ENCODE measurements at places on chromosomes 3 and 15. TPM values are rescaled to one million over a fixed set of nuclear protein-coding genes. Genes with fewer than 3 reads are reported as not detected.

Gene ZBBX
- not detected for total RNA-seq

Gene LMAN1L
- total RNA-seq = not detected

Gene THSD4
- total RNA-seq = 33.9 TPM

Gene CCR2
- total RNA-seq = not detected

DNA sequence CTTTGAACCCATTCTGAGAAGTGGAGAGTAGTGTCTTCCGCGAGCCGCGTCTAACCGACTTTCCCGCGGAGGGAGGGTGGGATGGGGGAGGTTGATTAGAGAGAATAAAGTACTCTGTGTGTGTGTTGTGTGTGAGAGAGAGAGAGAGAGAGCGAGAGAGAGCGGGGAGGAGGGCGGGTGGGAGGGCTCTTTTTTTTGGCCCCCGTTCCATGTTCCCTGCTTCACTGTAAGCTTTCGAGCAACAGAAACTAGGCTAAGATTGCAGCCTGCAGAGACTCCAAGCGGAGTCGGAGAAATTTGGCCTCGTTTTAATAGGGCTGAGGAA, 1.6 kb upstream of the MEIS2 start:
- DNase-seq = peak; percentile 34
- H3K27ac ChIP-seq = peak overlapping the region; percentile 98
- peak overlapping the region; percentile 98 for H3K4me3 ChIP-seq
- H3K4me1 ChIP-seq = peaks cover 41% of the 10 kb centered on the region
- peaks cover 27% of the 10 kb centered on the region for H3K36me3 ChIP-seq
- peaks cover 17% of the 10 kb centered on the region for H3K27me3 ChIP-seq

DNA sequence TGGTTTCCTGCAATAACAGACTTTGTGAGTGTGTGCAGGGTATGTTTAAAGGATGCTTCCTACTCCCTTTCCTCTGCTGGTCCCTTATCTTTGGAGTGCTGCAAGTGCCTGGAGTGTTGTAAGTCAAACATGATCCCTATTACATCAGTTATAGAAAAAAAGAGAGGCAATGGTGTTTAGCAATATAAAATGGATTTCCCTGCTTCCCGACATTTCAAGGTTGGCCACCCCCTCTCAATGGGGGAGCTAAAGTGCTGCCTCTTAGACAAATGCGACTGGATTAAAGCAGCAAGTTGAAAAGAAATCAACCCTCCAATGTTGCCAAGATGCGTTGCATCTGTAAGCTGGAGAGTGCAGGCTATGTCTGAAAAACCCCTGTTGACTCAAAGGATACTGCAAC, 203.1 kb upstream of the WNT5A start:
- H3K27me3 ChIP-seq = peaks cover 12% of the 10 kb centered on the region
- no peak for DNase-seq
- no peak overlapping the region for H3K4me3 ChIP-seq
- H3K27ac ChIP-seq = no peak overlapping the region
- peaks cover 33% of the 10 kb centered on the region for H3K4me1 ChIP-seq

GRCh38 chr3:150097588-150097890, 126.8 kb upstream of the PFN2 start:
- H3K36me3 ChIP-seq = peaks cover 14% of the 10 kb centered on the region
- H3K27ac ChIP-seq = peak overlapping the region; percentile 36
- peak overlapping the region; percentile 11 for H3K4me3 ChIP-seq
- DNase-seq = peak; percentile 43
- peaks cover 39% of the 10 kb centered on the region for H3K4me1 ChIP-seq

- peaks cover 1% of the 10 kb centered on the region for H3K27me3 ChIP-seq
- no peak overlapping the region for H3K27ac ChIP-seq
- H3K4me1 ChIP-seq = peaks cover 14% of the 10 kb centered on the region
- no peak for DNase-seq
Measured at GRCh38 chr15:50377867-50378751, 23.1 kb upstream of the GABPB1 start.

- no peaks in the 10 kb centered on the region for H3K27me3 ChIP-seq
- H3K36me3 ChIP-seq = peaks cover 15% of the 10 kb centered on the region
- H3K27ac ChIP-seq = no peak overlapping the region
- H3K4me1 ChIP-seq = peaks cover 34% of the 10 kb centered on the region
- H3K4me3 ChIP-seq = no peak overlapping the region
Measured at GRCh38 chr3:177483182-177483967, 286.1 kb upstream of the TBL1XR1 start.

DNA sequence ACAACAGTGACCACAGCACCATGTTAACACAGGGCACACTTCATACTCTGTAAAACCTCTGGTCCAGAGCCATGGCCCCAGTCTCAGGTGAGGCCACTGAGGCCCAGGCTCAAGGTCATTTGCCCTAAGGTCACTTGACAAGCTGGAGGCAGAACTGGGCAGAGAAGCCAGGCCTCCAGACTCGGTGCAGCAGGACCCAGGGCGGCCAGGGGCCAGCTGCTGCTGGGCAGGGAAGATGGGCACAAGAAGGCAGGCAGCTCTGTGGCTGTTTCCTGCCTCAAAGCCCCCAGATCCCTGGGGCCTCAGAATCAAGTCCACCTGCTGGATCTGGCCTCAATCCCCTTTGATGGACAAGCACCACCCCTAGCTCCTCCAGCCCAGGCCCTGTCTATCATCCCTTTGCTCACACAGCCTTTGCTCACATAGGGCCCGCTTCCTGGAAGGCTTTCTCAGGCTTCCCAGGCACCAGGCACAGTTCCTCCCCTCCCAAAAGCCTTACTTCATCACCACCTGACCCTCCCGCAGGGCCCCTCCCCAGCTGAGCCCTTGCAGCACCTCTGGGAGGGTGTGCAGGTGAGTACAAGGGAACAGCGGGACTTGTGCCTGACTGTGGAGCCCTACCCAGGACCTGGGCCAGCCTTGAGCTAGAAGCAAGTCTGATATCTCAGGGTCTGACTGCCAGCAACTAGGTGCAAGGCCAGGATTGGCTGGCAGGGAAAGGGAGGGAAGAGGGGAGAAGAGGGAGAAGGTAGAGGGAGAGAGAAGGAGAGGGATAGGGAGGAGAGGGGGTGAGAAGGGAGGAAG, 38.0 kb upstream of the LINGO1 start:
- H3K4me1 ChIP-seq = no peaks in the 10 kb centered on the region
- H3K27ac ChIP-seq = no peak overlapping the region
- H3K36me3 ChIP-seq = no peaks in the 10 kb centered on the region
- peaks cover 41% of the 10 kb centered on the region for H3K27me3 ChIP-seq
- H3K4me3 ChIP-seq = no peak overlapping the region

DNA sequence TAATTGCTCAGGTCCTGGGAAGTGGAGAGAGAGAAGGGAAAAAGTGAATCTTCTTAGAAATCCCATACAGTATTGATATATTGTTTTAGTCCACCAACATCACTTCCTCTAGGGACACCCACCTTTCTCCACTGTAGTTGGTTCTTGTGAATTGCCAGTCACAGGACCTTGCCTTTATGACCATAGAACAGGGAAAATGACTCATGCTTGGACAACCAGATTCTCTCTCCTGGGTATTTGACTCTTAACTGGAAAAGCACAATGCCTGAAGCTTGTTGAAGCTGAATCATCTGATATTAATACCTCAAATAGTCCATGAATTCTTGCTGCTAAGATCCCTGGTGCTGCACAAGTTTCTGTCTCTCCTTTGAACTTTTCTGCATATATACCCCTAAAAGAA, 32.5 kb upstream of the DCLK3 start:
- H3K27ac ChIP-seq = no peak overlapping the region
- no peaks in the 10 kb centered on the region for H3K36me3 ChIP-seq
- no peaks in the 10 kb centered on the region for H3K4me1 ChIP-seq
- DNase-seq = peak; percentile 31
- peaks cover 9% of the 10 kb centered on the region for H3K27me3 ChIP-seq

DNA sequence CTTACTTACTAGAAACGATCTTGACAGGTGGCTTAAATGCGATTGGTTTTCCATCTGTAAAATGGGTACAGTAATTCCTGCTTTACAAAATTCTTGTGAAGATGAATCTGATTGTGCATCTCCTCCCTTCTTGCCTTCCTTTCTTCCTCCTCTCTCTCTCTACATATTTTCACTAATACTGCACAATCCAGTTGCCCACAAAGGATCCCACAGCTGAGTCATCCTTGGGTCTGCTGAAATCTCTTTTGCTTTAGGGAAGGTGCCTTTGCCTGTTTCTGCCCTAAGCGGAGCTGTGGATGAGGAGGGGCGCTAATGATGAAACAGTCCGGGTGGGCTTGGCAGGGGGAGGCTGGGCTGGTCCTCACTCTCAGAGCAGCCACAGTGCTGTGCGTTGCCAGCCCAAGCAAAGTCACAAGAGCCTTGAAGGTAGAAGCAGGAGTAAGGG, 46.1 kb downstream of the AMOTL2 start:
- peak overlapping the region; percentile 89 for H3K27ac ChIP-seq
- DNase-seq = peak; percentile 92
- H3K36me3 ChIP-seq = peaks cover under 1% of the 10 kb centered on the region
- H3K4me3 ChIP-seq = peak overlapping the region; percentile 60
- H3K27me3 ChIP-seq = peaks cover 3% of the 10 kb centered on the region
- H3K4me1 ChIP-seq = peaks cover 96% of the 10 kb centered on the region

DNA sequence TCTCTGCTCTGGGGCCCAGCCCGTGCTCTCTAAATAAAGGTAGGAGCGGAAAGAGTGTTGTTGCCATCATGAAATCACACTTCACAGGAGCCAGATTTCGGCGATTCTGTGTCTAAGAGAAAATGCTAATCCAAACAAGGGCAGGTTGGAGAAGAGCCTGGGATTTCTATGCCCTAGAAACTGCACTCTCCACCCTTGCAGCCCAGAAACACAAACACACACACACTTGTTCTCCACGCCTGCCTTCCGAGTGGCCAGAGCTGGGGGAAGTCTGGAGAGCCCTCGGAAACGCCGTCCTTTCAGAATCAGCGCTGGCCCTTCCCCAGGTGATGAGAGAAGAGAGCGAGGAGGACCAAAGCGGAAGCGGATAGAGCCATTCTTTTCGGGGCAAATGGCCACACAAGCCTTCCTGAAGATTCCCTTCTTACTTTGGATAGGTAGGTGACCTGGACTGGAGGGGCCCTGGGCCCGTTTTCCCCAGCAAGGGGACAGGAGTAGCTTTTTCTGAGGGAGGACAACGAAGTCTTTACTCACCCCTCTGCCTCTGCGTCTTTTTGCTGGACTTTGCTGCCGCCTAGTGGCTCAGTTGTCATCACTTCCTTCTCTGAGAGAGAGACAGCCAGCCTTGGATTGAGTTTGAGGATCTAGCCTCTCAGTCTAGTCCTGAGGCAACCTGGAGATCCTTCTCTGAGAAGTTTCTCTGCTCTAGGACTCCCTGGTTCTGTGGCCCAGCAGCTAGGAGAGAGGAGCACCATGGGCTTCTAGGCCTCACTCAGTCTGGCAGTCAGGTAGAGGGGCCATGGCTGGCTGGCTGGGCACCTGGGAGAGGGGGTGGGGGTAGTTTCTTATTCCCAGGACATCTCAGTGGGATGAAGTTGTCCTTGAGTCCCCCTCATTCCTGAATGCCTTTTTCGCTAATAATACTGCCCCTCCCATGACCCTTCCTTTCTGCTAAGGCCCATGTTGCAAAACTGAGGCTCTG, 37.7 kb downstream of the SENP8 start:
- no peaks in the 10 kb centered on the region for H3K27me3 ChIP-seq
- H3K4me3 ChIP-seq = peak overlapping the region; percentile 94
- peaks cover 11% of the 10 kb centered on the region for H3K4me1 ChIP-seq

DNA sequence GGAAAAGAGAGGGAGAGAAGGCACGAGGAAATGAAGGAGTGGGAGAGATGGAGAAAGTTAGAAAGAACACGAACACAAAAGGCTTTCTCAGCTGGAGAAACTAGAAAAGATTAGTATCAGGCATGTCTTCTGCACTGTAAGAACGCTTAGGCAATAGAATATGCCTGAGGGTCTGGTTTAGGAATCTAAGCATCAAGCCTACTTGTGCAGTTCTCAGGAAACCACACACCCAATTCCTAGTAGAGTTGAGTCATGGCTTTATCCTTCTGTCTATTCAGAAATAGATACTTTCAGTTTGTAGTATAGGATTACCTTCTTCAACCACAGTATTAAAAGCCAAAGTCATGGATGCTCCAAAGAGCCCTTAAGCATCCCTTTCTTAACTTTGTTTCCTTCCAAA, 969.4 kb downstream of the NTRK3 start:
- no peaks in the 10 kb centered on the region for H3K36me3 ChIP-seq
- H3K4me1 ChIP-seq = peaks cover 24% of the 10 kb centered on the region
- peak overlapping the region; percentile 98 for H3K27ac ChIP-seq
- peak overlapping the region; percentile 84 for H3K4me3 ChIP-seq

DNA sequence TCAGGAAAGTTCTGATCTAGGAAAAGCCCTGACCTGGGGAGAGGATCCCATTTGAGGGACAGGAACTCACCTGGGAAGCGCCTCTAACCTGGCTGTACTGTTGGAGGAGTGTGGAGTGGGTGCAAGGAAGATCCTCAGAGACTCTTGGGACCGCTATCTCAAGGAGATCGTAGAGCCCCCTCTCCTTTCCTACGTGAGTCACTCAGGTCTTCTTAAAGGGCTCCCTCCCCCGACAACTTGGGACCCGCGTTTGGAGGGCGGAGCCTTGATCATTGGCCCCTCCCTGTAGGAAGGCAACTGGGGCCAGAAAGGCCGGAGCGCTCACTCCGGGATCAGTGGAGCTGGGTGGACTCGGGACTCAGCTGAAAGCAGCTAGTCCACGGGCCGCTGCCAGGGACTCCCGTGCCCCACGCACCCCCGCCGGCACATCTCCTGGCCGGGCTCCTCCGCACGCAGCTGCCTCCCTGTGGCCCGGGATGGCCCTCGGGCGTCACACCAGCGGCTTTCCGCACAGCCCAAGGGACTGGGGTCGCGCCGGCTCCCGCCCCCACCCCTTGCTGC, 520 bp downstream of the SLC26A6 start:
- peaks cover 27% of the 10 kb centered on the region for H3K4me1 ChIP-seq
- peak overlapping the region; percentile 90 for H3K4me3 ChIP-seq
- H3K27me3 ChIP-seq = no peaks in the 10 kb centered on the region
- peaks cover 5% of the 10 kb centered on the region for H3K36me3 ChIP-seq
- peak overlapping the region; percentile 71 for H3K27ac ChIP-seq

GRCh38 chr3:51997935-51998596, 2.4 kb upstream of the RPL29 start:
- peaks cover 27% of the 10 kb centered on the region for H3K4me1 ChIP-seq
- no peak for DNase-seq
- H3K36me3 ChIP-seq = peaks cover 20% of the 10 kb centered on the region
- peaks cover 5% of the 10 kb centered on the region for H3K27me3 ChIP-seq

GRCh38 chr3:64588380-64588779, 99.4 kb downstream of the ADAMTS9 start:
- no peaks in the 10 kb centered on the region for H3K4me1 ChIP-seq
- H3K27me3 ChIP-seq = peaks cover 5% of the 10 kb centered on the region
- H3K27ac ChIP-seq = no peak overlapping the region
- DNase-seq = no peak

All from HFFc6 (cell line).